ENCODE measurements at places on chromosomes 12 and 14.

DNA sequence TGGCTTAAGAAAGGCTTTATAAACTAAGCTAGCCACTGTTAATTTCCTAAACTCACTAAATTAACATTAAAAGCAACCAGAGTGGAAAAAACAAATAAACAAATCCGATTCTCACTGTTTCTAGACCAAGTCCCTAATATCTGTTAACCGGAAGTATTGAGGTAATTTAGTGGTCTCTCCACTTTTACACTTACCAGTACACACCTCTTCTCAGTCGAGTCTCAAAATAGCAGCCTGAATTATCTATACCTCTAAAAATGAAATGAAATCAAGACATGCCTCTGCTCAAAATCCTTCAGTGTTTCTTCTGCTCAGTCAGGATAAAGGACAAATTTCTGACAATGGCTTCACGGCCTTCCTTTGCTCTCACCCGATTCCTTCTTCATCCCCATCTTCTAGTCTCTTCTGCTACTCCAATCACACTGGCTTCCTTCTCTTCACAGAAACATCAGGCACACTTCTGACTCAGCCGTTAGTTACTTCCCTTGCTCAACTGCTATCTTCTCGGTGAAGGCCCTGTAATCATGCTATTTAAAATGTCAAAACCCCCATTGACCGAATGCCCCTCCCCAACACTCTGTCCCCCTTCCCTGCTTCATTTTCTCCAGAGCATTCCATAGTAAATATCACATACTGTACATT is 161.3 kb downstream of the KITLG start:
- peak; percentile 70 for DNase-seq

GRCh38 chr12:69150796-69151127 is 88.6 kb upstream of the CPSF6 start:
- DNase-seq, result no peak

GRCh38 chr14:20331053-20331613 is 1.9 kb downstream of the CCNB1IP1 start:
- DNase-seq, result no peak

GRCh38 chr14:59511916-59512575 is 27.7 kb downstream of the JKAMP start:
- no peak for DNase-seq

DNA sequence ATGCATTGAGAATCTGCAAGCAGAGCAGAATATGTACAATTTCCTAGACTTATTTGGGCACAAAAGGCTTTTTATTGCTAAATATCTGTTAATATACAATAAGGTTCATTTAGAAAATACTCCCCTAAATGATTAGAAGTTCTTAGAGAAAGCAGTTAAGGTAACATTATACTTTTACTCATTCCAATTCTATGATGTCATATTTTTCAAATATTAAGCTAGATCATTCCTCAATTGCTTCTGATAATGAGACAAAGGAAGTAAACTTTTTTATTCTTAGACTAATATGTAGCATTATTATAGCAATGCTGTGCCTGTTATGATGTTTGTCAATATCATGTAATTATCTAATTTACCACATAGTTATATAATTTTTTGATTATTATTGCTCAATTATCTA is 447.0 kb downstream of the SLC16A7 start:
- no peak for DNase-seq

DNA sequence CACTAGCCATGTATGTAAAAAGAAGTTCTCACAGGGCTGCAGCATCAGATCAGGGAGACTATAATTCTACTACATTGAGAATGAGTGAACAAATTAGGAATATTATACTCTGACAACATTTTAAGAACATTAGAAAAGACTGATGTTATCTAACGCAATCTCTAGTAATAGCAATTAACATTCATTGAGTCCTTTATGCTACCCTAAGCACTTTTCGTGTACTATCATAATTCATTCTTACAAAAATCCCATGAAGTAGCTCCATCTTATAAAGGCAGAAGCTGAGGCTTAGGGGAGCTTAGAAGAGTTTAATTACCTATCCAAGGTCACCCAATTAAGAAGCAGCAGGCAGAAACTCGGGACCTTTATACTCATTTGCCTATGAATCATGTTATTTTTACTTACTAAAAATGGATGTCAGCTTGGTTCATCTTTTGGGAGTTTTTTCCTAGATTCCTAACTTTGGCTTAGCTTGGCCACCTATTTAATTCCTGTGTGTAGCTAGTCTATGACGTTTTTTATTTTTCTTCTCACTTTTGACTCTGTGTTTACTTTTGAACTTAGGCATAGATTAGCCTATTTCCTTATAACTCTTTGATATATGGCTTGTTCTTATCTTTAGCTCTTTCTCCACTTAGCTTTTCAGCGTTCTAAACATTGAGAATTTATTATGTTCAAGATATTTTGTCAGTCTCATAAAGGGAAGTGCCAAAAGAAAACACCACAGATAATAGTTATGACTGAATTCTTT is 333.5 kb upstream of the DCN start:
- DNase-seq, result no peak

DNA sequence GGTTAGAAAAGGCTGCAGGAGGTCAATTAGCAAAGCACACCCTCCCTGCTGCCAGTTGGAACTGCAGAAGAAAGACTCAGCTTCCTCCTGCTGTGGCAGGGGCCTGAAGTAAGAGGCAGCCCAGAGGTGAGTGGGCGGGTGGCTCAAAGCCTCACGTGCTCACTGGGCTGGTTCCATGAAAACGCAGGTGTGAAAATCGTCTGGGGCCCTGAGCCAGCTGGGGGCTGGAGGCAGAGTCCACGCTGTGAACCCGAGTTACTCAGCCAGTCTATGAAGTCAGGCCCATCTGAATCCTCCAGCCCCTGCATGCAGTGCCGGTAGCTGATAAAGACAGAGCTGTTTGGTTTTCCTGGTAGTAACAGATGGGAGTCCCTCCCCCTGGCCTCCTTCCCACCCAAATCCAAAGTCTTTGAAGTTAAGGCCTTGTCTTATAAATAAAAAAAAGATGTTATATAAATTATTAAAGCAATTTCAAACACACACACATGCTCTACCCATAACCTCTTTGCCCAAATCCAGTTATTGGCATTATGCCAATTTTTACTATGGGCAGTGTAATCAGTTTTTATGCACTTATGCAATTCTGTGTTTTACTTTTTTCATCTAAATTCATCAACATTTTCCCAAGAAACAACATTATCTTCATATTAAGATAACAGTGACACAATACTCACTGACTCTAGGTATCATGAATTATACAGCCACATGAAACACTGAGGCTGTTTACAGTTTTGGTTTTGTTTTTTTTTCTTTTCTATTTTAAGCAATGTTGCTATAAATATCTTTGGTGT is 57.9 kb upstream of the PNMA1 start:
- no peak for DNase-seq
